ENCODE measurements at places on chromosomes 5 and 9.

DNA sequence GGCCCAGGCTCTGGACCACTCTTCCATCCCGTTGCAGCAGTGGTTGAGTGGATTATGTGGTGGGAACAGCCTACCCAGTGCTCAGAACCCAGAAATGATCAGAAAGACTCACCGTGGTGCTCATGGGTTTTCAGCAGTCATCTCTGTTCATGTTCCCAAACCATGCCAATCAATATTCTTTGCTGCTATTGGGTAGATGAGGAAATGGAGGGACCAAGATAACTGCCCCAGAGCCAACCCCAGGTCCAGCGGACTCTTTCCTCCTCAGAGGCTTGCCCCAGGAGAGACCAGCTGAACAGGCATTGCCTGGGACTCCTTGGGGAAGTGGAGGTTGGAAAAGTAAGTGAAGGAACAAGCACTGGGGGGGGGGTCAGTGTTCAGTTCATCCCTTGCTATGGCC lies 38.1 kb downstream of the ALG2 start:
- no peak for DNase-seq

DNA sequence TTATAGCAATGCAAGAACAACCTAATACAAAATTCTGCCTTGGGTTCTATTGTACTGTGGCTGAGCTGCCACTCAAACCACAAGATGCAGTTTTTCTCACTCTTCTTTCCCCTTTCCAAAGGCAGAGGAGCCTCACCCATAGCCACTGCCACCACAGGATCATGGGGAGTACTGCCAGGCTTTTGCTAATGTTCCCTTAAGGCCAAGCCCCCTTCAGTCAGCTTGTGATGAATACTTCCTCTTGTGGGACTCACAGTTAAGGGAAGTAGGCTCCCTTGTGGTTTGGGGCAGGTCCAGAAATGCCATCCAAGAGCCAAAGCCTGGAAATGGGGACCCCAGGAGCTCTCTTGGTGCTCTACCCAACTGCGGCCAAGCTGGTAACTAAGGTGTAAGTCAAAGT lies 258.7 kb downstream of the SPATA31D1 start:
- no peak for DNase-seq

DNA sequence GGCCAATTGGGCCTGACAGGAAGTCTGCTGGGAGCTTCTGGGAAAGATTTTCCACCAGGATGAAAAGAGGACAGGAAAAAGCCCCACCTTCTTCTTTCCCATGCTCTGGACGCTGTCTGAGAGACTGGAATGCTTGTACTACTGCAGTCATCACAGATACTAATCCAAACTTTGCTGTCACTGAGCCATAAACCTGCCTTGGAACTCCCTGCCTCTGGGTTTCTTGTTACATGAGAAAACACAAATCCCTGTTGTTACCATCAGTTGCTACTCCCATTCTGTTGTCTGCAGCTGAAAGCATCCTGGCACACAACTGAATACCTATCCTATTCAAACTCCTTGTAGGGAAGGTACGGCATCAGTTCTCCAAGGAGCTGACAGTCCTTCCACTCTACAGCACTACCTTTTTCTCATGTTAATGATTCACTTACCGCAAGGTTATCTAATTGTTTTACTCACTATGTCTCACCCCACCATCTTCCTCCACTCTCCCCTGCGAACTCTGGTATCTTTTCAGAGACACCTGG lies 167.5 kb downstream of the CDK5RAP2 start:
- DNase-seq, result no peak

- DNase-seq, result no peak
Measured at GRCh38 chr9:7906783-7907550, 107.4 kb upstream of the DMAC1 start.

DNA sequence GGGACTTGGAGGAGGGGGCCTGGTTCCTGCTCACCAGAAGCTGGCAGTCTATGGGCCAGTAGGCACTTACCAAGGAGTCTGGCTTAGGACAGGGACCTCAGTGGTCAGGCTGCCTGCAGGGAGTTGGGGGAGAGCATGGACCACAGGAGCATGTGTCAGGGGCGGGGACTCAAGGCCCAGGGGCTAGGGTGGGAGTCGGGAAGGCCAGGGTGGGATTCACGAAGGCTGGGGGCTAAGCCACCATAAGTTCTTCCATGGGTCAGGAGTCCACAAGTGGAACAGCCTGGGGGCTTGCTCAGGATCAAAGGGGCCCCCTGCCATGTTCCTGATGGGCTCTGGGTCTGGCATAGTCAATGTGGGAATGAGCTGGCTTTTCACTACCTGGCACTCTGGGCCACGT lies 11.5 kb upstream of the SLC25A48 start:
- DNase-seq, result no peak

GRCh38 chr9:97179616-97180015 lies 127.8 kb upstream of the CCDC180 start:
- DNase-seq, result no peak

DNA sequence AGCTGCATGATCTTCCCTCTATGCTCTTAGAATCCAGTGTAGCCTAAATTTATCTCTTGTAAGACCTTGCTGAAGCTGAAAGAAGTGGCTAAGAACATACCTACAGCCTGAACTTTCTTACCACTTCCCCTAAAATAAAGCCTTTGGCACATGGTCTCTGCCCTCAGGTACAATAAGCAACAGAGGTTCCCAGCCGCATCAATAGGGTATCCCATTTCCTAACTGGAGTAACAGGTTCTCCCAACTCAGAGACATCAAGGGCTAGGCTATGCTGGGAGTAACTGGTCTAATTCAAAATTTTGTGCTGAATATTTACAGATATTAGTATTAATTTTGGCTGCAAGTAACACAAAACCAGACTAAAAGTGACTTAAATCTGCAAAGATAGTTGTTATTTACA lies 335.8 kb upstream of the TRPC7 start:
- no peak for DNase-seq

DNA sequence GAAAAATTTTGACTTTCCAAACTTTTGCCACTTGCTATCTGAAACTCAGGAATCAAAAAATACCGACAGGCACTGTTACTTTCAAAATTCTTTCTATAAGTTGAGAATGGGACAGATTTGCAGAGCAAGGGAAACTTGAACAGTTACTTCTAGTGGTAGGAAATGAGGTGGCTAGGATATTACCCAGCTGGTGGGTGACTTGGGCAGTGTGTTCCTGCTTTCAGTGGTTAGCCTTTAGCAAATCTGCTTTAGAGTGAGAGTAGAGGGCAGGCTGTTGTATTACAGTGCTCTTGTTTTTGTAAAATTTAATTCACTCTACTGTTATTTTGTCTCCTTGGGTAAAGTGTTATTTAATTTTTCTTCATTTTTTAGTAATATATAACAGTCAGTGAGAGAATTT lies 40.2 kb upstream of the ROPN1L start:
- no peak for DNase-seq

DNA sequence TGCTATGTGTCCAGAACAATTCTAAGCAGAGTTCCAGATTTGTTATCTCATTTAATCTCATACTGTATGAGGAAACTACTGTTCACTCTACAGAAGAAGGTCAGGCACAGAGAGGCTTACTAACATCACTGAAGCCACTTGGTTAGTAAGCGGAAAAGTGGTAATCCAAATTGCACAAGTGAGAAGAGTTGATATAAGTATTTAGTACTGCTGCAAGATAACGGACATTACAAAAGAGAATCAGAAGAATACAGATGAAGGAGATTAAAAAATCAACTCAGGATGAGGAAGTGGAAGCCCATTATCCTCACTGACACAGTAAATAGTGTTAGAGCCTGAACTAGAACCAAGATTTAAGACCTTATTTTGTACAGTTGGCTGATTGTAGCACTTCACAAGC lies 22.3 kb upstream of the TLR4 start:
- no peak for DNase-seq

- no peak for DNase-seq
Measured at GRCh38 chr5:127934791-127935256, 148.7 kb upstream of the SLC12A2 start.

- no peak for DNase-seq
Measured at GRCh38 chr5:142683881-142684505, 1.9 kb downstream of the FGF1 start.

- DNase-seq, result no peak
Measured at GRCh38 chr5:137361280-137361679, 137.8 kb downstream of the SPOCK1 start.

DNA sequence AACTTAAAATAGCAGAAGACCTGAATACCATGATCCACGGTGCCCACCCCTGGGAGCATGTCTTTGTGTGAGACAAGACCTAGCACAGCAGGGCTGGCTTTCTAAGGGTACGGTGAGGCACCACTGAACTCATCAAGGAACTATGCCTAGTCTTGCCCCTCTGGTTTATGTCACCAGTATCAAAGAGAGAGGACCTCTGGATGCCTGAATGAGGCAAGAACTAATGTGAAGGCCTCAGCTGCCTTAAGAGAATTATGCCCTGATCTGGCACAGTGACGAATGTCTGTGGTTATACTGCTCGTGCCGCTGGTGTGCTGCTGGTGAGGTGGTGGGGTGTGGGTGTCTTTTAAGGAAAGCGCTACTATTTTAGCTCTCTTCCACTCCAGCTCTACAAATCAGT lies 23.0 kb downstream of the NREP start:
- DNase-seq, result no peak

DNA sequence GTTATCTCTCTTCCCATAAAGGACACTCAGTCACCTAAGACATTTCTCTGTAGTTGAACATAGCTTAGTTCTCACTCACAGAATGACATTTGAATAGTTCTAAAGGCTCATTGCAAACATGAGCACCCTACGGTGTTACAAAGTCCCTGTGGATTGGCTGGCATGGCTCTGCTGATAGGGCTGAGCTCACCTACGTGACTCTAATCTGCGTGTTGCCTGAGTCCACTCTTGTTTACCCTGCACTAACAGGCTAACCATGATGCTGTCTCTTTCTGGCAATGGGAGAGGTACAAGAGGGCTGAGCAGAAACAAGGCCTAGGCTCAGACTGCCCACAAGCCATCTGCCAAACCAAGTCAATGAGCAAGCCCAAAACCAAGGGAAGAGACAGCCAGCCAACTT lies 103.6 kb downstream of the PALM2AKAP2 start:
- no peak for DNase-seq

- DNase-seq, result no peak
Measured at GRCh38 chr9:15086156-15086763, 176.0 kb upstream of the FREM1 start.

DNA sequence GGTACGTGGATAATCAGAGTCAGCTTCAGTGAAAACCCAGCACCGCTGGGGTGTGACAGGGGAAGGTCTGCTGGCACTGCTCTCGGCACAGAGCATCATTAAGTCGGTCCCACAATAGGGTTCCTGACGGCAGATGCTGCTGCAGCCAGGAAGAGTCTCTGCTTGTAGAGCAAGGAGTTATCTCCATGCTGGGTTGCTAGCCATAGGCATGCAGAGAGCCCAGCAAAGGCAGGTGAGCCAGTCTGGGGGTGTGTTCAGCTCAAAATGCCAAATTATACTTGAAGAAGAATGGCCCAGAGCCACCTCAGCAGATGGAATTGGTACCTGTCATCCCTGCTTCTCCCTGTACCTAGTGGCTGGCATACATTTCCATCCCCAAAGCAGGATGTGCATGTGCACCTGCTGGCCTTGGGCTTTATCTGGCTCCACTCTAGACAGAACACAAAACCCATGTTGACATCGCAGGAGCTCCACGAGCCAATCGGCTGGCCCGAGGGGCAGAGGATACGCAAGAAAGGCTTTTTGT lies 100.8 kb downstream of the WDR41 start:
- no peak for DNase-seq
